Uterine smooth muscle cell (primary cell): ENCODE measurements at places on chromosomes 12 and 14. TPM values are rescaled to one million over a fixed set of nuclear protein-coding genes. Genes with fewer than 3 reads are reported as not detected.

CCDC60 gene
- total RNA-seq: not detected in 2 replicates

CEP170B gene
- 18.6 and 22.0 TPM in 2 replicates for total RNA-seq

MUCL1 gene
- not detected in 2 replicates for total RNA-seq

GNG2 gene
- total RNA-seq: 12.6 and 26.6 TPM in 2 replicates

NID2 gene
- total RNA-seq: 84.8 and 133 TPM in 2 replicates

SPX gene
- total RNA-seq: 0.25 and 0.77 TPM in 2 replicates

BIN2 gene
- total RNA-seq: not detected in 2 replicates

RGS6 gene
- not detected in 2 replicates for total RNA-seq
